ENCODE measurements at places on chromosomes 12 and 14.

DNA sequence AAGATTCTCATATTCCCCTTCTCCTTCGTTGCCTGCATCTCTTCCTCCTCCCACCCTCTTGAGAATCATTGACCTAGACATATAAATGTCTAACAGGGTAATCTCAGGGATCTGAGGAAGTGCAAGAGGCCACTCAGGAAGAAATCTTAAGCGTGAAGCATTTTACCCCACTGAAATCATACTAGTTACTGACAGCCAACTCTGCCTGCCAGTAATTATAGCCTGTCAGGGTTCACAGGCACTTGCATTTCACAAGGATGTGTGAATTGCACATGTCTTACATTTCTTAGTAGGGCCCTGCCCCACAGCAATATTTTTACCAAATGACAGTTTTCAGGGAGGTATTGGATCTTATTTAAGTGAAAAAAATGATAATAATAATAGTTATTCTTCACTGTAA lies 127.2 kb downstream of the SLC15A5 start:
- DNase-seq, result no peak

DNA sequence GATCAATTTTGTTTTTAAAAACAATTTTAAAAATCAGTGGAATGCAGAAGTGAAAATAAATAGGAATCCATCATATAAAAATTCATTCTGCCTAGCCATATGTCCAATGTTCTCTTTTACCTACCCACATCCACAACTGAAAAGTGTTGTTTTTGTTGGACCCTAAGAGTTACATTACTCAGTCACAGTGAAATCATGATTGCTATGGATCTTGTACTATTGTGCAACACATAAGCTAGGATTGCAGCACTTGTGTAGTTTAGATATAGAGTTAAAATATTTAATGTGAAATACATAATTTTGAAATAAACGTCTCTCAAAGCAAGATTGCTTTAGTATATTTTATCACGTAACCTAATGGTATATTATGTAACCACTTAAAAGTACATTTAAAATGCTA lies 213.3 kb upstream of the CLEC14A start:
- no peak for DNase-seq

DNA sequence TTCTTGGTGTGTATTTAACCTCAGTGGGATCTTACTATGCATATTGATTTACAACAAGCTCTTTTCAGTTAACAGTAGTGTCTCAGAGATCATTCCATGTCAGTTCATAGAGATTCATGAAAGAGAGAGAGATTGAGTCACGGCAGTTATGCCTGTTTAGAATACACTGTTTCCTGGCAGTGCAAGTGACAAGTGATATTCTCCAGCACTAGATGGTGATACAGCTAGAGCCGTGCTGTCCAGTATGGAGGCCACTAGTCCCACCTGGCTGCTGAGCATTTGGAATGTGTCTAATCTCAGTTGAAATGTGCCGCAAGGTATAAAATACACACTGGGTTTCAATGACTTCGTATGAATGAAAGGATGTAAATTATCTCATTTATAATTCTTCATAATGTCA lies 184.4 kb downstream of the SUDS3 start:
- no peak for DNase-seq

- DNase-seq, result peak; percentile 76
Observed at GRCh38 chr12:23084236-23084995, 459.4 kb downstream of the ETNK1 start.

GRCh38 chr14:74973003-74973653 lies 17.7 kb upstream of the PGF start:
- no peak for DNase-seq

DNA sequence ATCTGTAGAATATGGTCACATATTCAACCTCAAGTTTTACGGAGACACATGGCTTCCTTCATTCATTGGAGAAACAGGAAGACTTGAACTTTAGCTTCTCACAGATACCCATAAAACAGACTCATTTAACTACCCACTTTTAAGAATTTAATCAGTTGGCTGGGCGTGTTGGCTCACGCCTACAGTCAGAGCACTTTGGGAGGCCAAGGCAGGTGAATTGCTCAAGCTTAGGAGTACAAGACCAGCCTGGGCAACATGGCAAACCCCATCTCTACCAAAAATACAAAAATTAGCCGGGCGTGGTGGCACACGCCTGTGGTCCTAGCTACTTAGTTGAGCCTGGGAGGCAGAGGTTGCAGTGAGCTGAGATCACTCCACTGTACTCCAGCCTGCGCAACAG lies 64.7 kb upstream of the STAC3 start:
- DNase-seq, result no peak
